ENCODE measurements at places on chromosomes 2 and 18.

GRCh38 chr2:148875387-148876051 lies 492 bp downstream of the KIF5C start:
- DNase-seq, result peak; percentile 18

GRCh38 chr2:55419233-55419678 lies 400 bp downstream of the CCDC88A start:
- no peak for DNase-seq

GRCh38 chr2:188940171-188940570 lies 34.0 kb upstream of the COL3A1 start:
- no peak for DNase-seq

DNA sequence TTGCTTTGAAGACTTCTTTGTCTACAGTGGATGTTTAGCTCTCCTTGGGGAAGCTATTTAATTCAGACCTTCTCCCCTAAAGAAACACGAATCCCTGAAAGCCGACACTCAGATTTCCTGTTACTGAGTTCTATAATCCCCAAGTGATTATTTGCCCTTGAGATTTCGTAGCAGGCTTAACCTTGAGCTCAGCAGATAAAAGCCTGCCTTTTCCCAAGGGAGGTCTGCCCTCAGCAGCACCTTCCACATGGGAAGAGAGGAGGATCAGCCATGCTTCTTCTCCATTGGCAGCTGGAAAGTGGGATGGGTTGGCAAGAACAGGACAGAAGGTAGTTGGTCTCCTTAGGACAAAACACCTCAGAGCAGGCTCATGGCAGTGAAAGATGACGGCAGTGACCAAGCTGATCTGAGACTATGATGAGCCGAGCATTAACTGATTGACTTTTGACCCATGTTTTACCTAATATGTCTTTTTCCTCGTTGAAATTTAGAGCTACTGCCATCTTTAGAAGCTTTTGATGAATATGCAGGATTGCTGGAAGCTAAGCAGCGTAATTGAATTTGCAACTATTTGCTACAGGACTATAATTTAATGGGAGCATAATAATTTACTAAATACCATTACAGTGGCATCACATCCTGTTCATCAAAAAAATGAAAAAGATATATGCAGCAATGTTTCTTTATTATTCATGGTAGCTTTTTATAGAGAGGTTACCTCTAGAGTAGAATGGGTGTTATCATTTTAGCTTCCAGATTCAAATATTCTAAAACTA lies 511.1 kb upstream of the ID2 start:
- no peak for DNase-seq

DNA sequence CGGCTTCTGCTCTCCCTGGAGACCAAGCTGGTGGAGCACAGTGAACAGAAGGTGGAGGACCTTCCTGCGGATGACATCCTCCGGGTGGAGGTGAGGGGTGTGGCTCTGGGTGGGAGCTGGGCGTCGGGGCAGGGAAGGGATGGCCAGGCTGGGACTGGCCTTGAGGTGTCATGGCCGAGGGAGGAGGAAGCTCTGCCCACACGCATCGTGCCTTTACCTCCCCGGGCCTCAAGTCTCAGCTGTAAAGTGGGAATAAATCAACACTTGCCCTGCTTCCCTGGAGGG lies 98.2 kb downstream of the DYSF start:
- no peak for DNase-seq

- no peak for DNase-seq
Measured at GRCh38 chr2:130720528-130720927, 8.3 kb upstream of the GPR148 start.

DNA sequence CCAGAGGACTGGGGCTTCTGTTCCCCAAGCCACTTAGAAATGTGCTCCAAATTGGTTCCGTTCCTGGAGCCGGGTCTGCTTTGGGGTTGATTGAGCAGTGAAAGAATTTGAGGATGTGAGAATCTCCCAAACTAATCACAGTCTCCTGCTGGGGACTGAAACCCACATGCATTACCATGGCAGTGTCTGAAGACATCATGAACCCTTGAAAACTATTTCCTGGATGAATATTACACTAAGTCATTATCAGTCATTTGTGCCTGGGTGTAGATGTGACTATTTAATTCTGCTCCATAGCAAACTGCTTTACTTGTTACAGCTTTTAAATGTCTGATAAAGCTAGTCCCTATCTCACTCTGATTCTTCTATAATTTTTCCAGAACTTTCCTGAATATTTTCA lies 27.6 kb downstream of the SPP2 start:
- DNase-seq, result no peak

GRCh38 chr2:226712941-226713340 lies 86.7 kb downstream of the IRS1 start:
- DNase-seq, result no peak

DNA sequence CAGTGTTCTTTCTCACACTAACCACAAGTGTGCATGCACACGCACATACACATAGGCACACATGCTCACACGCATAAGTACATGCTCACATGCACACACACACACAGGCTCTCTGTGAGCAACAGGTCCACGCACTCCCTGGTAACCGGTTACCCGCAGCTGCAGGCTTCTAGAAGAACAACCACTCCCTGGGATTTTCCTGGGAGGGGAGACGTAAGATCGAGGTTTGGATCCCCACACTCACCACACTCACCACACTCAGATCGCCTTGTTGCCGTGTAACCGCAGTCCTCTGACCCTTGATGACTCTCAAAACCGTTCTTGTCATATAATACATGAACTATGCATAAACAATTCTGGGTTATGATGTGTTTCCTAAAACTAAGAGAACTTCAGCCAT lies 42.2 kb downstream of the TTC32 start:
- DNase-seq, result no peak

DNA sequence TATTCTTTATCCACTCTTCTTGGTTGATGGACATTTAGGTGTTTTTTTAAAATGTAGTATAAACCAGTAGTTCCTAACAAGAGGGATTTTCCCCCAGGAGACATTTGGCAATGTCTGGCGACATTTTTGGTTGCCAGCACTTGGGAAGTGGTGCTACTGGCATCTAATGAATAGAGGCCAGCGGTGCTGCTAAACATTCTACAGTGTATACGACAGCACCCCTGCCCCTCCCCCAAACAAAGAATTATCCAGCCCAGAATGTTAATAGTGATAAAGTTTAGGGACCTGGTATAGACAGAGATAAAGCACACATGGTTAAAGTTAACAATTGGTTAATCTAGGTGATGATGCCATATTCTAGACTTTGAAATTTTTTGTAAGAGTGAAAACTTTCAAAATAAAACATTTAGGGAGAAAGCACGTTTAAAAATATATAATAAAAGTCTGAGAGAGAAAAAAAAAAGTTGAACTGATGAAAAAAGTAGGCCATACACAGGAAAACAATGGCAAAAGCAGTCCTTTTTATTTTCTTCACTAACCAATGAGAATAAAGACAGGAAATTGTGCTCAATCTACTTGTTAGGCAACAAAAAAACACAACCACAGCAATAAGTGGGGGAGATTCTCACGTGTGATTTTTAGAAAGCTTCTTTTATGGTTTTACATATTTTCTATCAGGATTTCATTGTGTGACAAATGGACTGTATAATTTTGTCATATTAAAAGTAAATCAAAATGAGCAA lies 14.8 kb downstream of the FBXO48 start:
- no peak for DNase-seq

- no peak for DNase-seq
Measured at GRCh38 chr2:46989491-46990230, 74.1 kb upstream of the MCFD2 start.

DNA sequence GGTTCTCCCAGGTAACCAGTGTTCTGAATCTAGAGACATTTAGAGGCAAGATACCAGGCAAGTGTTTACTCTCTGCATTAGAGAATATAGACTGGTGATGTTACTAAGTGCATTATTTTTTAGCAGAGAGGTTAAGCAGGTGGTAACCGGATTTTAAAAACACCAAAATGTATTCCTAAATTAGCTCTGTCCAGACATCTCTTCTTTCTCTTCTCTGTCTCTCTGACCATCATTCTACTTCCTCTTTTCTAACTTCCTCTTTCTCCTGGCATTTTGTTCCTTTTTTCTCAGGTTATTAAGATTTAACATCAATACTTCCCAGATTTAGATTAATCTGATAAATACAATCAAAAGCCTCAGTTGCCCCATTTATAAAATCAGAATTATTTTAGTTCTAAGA lies 31.7 kb upstream of the DYNC1I2 start:
- DNase-seq, result no peak

GRCh38 chr2:120470041-120470965 lies 124.4 kb downstream of the INHBB start:
- DNase-seq, result no peak
